NCI-H1417 treated with DMSO at 0.1 percent for 48 hours (cell line): ENCODE measurements at places on chromosomes 11 and 22.

GRCh38 chr11:61413496-61413895 is 16.3 kb downstream of the CPSF7 start:
- no peak for DNase-seq

GRCh38 chr22:49518436-49518970 is 309.2 kb downstream of the BRD1 start:
- DNase-seq: no peak

DNA sequence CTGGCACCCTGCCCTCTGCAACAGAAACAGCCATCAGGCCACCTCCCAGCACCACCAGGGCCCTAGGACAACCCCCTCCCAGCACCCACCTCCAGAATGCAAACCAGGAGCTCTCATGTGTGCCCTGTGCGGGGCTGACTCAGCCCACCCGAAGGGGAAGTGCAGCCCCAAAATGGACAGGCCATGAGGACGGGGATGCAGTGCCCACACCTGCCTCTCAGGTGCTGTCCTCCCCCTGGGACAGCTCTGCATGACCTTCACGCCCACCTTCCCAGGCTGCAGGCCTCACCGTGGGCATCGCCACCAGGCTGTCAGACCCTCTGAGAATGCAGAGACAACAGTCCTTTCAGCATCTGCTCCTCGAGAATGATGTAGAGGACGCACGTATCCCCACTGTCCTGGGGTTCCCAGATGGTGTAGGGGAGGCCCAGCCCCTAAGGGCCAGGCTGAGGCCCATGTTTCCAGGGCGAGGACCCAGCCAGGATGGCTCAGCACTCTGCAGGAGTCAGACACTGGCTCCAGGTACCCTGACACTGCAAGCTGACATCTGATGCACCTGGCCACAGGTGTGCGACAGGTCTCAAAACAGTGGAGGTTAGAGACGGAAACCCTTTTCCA is 13.5 kb downstream of the MOB2 start:
- no peak for DNase-seq

DNA sequence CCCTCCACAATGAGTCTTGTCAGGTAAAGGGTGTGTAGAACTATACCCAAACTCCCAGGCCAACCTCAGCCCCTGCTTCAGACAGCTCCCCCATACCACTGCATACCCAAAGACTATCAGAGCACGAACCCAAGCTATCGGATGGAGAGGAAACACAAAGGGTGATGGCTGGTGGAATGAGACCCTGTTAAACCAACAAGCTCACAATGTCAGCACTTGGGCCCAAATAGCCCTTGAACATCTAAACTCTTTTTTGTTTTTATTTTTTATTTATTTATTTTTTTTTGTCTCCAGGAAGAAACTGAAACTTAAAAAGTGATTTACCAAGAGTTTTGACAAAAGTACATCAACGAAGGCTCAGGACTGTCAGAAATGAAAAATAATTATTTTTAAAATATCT is 10.6 kb downstream of the DGCR2 start:
- DNase-seq: no peak

DNA sequence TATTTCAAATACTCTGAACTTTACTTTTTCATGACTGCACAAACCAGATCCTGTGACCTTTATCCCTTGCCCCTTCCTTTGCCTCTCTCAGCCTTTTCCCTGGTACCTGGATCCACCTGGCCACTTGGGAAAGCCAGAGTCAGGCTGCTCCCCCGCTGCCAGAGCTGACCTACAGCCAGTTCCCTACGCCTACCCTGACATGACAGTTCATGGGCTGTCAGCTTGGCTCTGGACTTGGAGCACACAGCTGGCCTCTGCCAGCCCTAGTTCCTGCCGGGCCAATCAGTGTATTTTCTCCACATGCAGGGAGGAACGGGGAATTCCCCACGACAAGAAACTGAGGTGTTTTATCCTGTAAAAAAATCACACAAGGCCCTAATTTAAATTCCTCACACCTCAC is 382.6 kb downstream of the INSC start:
- no peak for DNase-seq

GRCh38 chr11:69088676-69089146 is 40.0 kb downstream of the TPCN2 start:
- peak; percentile 18 for DNase-seq

GRCh38 chr11:114559425-114560310 is at the start of gene NXPE1:
TSS of gene NXPE1 (minus strand) at chr11:114559881. CDS start at chr11:114551201, 8,680 bp downstream.
- DNase-seq: no peak

DNA sequence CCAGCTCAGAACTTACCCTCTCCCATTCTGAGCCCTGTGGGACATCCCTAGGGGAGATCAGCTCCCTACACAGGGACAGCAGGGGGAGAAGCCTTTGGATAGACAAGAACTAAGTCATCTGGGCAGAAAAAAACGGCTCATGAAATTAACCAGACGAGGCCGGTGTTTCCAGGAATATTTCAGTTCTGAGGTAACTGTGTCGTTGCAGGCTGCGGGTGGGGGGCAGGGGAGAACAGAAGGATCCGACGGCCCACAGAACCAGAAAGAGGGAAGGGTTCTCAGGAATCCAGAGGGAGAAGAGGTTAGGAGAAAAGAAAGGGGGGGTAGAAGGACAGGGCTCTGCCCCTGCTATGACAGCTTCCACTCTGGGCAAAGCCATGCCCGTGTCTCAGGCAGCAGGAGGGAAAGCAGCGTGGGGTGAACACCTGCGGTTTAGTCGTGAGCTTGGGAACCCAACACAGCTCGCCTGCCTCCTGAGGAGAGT is 3.6 kb downstream of the CLCF1 start:
- no peak for DNase-seq

DNA sequence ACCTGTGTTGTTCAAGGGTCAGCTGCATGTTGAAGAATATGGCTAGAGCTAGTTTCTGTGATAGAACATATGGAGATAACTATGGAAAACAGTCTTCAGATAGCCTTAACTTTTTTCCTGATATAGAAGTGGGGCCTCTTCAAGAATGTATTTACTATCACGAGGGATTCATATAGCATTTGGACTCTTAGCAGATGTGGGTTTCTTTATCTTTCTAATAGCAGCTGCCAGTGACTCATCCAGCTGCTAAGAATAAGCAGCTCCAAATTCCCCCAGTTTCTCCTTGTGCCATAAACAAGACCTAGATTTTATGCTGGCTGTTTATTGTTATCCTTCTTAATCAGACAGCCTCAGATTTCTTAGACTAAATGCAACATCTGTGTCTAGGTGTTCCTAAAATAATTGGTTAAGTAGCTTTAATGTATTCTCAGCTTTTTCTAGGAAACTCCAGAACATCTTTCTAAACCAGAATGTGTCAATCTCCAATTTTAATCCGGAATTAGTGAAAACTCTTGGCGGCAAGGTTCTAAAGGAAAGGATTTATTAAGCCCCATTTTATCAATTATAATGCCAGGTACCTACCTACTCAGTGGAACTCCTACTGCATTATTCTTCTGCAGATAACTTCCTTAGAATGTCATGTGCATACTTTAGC is 119.8 kb downstream of the CSTPP1 start:
- no peak for DNase-seq

DNA sequence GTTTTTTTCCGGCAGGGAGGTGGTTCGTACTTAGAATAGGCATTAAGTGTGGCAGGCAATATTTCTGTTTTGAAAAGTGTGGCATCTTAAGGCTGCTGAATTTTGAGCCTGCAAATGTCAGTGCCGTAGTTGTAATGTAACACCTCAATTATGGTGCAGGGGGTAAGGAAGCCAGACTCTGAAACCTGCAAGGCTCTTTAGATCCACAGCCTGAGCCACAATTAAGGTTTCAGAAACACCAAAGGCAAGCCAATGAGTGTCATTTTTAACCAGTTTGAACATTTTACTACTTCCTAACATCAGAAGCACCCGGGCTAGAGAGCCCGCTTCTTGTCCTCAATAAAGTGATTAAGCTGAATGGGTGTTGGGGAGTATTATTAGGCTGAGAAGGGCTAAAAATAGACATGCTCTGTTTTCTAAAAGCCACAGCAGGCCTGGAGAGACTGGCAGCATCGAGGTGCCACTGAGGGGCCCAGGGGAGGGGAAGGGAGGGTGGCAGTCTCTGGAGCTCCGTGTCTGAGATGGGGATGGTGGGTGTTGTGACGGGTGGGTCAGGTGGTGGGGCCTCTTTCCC is 113.4 kb downstream of the ZBTB16 start:
- DNase-seq: no peak

- no peak for DNase-seq
These were observed at the start of gene RTN4R for GRCh38 chr22:20268279-20269012. TSS of gene RTN4R (minus strand) at chr22:20268318. CDS start at chr22:20268092, 226 bp downstream.

DNA sequence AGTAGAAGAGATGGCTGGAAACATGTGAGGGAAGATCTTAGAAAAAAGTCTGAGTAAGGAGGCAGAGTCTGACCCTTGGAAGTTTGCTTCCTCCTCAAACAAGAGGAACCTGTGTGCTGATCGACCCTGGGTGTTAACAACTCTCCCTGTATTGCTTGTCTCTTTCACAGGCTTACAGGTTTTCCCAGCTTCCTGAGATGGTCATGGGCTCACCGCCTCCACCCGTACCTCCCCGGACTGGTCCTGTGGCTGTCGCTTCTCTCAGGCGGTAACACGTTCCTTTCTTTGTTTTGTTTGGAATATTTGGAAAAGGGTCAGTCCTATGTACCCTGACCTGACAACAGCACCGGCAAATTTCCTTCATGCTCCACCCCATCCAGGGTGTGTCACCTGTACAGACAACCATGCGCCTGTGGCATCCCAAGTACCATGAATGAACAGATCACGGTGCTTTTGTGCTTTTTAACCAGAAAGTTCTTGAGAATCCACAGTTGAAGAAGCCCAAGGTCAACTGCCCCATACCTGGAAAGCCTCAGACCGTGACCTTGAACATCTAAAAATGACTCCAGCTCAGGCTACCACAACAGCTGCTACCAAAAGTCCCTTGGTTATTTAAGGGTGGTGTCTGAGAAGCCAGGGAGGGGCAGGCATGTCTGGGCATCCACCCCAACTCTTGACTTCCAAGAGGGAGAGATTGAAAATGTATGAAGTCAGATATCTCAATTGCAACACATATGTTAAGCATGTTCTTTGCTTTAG is 44.6 kb downstream of the C11orf91 start:
- no peak for DNase-seq

GRCh38 chr11:121961321-121961801 is 154.7 kb downstream of the BLID start:
- no peak for DNase-seq

GRCh38 chr22:24466716-24467328 is 28.3 kb upstream of the UPB1 start:
- DNase-seq: no peak

GRCh38 chr11:112697391-112698178 is 263.6 kb upstream of the NCAM1 start:
- DNase-seq: no peak

- no peak for DNase-seq
These were observed 123.5 kb downstream of the UVRAG start for GRCh38 chr11:75938543-75938942.

DNA sequence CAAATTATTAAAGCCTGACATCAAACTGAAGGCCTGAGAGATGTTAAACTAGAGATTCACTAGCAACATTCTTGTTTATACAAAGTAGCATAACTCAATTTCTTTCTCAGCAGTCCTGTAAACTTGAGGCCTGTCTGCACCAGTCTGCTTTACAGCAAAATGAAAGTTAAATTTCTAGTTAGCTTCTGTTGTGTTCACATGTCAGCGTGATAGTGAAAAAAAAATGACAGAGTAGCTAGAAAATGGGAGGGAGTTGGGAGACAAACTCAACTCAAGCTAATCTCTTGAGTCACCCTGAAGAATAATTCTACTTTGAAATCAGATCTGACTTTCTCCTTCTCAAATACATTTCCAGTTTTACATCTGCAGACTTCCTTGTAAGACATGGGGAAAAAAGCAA is 6.5 kb downstream of the RBFOX2 start:
- no peak for DNase-seq

DNA sequence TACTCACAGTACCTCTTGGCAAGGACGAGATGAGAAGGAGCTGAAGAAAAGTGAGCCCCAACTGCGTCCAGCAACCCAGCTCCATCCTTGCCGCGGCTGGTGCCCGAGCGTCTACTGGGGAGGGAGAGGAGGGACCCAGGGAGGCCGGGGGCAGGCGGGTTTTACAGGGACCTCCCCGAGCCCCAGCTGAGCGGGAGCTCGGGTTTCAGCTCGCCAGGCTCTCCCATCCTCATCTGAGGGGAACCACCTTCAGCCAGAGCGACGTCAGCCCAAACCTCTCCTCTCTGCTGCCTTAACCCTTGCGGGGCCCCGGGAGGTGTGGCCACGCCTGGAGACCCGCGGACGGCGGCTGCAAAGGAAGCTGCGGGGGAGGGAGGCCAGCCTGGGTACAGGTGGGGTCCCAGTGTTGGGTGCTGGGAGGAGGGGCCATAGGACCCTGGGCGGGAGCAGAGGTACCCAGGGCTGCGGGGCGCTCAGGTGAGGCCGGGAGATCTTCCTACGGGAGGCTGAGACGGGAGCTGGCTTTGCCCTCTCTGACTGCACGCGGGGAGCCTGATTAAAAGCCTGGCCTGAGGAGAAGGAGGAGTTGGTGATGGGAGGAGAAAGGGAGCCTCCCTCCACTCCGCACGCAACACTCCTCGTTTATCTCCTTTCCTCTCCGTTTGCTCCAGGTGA is at the start of gene PAMR1:
Gene PAMR1, minus strand, starts transcription at position 116 of the 675 bp plus-strand sequence. Its CDS starts 31 bp downstream, at position 85.
- DNase-seq: no peak

DNA sequence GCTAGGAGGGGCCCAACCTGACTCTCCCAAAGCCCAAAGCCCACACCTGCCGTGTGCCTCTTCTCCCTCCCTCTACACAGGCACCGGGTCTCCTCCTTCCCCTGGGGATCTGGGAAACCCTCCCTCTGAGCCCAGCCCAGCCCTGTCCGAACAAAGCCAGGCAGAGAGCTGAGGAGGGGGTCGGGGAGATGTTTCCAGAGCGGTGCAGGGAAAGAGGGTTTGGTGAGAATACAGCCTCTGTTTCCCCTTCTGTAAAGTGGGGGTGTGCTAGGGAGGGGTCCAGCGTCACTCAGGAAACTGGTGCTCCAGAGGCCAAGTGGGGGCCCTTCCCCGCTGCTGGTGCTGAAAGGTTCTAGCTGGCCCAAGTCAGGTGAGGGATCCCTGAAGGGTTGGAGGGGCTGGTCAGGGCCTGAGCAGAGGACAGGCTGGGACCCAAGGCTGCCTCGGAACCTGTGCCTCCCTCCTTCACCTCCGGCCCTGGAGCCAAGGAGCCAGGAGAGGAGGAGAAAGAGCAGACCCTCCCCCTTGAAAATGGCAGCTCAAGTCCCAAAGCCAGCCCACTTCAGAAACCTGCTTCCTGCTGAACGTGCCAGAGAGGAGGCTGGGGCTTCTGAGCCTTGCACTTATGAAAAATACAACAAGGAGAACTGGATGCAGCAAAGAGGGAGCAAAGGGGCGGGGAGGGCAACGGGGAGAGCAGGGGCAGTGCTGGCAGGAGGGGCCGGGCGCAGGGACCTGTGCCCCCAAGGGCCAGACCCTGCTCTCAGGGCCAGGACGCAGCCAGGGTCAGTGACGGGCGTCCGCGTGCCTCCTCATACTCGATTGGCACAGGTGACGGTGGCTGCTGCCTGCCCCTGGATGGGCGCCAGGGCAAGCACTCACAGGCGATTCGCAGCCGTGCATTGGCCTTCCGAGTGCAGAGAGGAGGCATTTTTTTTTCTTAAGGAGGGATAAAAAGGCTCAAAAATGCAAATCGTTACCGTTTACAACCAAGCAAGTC is 43.2 kb downstream of the MACROD1 start:
- no peak for DNase-seq
